Thoracic aorta endothelial cell (primary cell): ENCODE measurements at places on chromosomes 6 and 20. TPM values are rescaled to one million over a fixed set of nuclear protein-coding genes. Genes with fewer than 3 reads are reported as not detected.

The YTHDF1 gene
- total RNA-seq, result 36.2 and 42.1 TPM in 2 replicates

The LTB gene
- 0.80 and 1.2 TPM in 2 replicates for total RNA-seq

The SEMG1 gene
- not detected in 2 replicates for total RNA-seq

The RFX6 gene
- total RNA-seq, result not detected in 2 replicates

The TRERF1 gene
- 0.27 and 1.2 TPM in 2 replicates for total RNA-seq

The TUBB1 gene
- not detected in 2 replicates for total RNA-seq

The PBOV1 gene
- total RNA-seq, result not detected in 2 replicates
